ENCODE measurements at places on chromosomes 1 and 21.

DNA sequence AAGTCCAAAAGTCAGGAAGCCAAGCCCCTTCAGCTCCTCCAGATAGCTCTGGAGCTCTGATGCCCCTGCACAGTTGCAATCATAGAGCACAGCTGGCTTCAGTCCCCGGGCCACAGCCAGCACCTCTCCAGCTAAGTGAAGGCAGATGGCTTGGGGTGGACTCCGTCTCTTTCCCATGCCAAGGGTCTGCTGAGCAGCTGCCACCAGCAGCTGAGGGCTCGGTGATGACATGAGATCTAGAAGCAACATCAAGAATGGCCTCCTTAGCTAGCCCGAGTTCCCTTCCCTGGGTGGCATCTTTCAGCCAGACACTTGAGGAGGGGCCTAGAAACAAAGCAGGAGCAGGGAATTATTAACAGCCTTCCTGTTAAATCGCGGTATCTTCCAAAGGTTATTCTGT, 973 bp downstream of the C1orf74 start:
- H3K27ac ChIP-seq = peak overlapping the region; percentile 95
- peak overlapping the region; percentile 22 for H3K4me3 ChIP-seq
- DNase-seq = no peak
- peaks cover 10% of the 10 kb centered on the region for H3K27me3 ChIP-seq
- peaks cover 5% of the 10 kb centered on the region for H3K36me3 ChIP-seq

- no peak for DNase-seq
- H3K36me3 ChIP-seq = no peaks in the 10 kb centered on the region
- peak overlapping the region; percentile 77 for H3K4me3 ChIP-seq
- H3K27ac ChIP-seq = peak overlapping the region; percentile 78
- peaks cover 57% of the 10 kb centered on the region for H3K4me1 ChIP-seq
- no peaks in the 10 kb centered on the region for H3K27me3 ChIP-seq
These were observed 113.1 kb downstream of the SLC45A1 start for GRCh38 chr1:8431019-8431418.

- H3K4me1 ChIP-seq = peaks cover 9% of the 10 kb centered on the region
- no peak overlapping the region for H3K4me3 ChIP-seq
- H3K27me3 ChIP-seq = peaks cover 62% of the 10 kb centered on the region
- peaks cover 3% of the 10 kb centered on the region for H3K36me3 ChIP-seq
These were observed 174.3 kb upstream of the LMO4 start for GRCh38 chr1:87154384-87154783.

DNA sequence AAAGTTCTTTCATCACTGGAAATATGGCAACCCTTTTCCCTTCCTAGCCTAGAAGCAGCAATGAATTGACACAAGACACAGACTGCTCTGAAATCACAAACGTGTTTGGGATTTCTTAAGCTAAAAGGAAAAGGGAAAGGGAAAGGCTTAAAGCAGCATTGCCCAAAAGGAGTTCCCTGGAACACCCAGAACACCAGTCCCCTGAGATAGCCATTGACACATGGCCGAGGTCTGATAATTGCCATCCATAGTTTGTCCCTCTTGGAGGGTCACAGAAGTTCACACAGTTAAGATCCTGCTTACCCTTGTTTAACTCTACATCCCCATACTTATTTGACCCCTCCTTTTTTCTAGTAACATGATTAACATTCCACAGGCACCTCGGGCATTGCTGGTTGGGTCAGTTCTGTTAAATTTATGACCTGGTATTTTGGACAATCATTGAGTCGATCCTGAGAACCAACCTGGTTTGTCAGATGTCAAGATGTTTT, 72.9 kb downstream of the ZNF281 start:
- no peaks in the 10 kb centered on the region for H3K27me3 ChIP-seq
- peaks cover 18% of the 10 kb centered on the region for H3K4me1 ChIP-seq
- H3K27ac ChIP-seq = no peak overlapping the region
- no peaks in the 10 kb centered on the region for H3K36me3 ChIP-seq

GRCh38 chr1:114149211-114149610, 4.5 kb downstream of the SYT6 start:
- H3K27ac ChIP-seq = no peak overlapping the region
- no peak overlapping the region for H3K4me3 ChIP-seq
- H3K36me3 ChIP-seq = peaks cover 3% of the 10 kb centered on the region
- peaks cover 68% of the 10 kb centered on the region for H3K27me3 ChIP-seq
- no peak for DNase-seq

DNA sequence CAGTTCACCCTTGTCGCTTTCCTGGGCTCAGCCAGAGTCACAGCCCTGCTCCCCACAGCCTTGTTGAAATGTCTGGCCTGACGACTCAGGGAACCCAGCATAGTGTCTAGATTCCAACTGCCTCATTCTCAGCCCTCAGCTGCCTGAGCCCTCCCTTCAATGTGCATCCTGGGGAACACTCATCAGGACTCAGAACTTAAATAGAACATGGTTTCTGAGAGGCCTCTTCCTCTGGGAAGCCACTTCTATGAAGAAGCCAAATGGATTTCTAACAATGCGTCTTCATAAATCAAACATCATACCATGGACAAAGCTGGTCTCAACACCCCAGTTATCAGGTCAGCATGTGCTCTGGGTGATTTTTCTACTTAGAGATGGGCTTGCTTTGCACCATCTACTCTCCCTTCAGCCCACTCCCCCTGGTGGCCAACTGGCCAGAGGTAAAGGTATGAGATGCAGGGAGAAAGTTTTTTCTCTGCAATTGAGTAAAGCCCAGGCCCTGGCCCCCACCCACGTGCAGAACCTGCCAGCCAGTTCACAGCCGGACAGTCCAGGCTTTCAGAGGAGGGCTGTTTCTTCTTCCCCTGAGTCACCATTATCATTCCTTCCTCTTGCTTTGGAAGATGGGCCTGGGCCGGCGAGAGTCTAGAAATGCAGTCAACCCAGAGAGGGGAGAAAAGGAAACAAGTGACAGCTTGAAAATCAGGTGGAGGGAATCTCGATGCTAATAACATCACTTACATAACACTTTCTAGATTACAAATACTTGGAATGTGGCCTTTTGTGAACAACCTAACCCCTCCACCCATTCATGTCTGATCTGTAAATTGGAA, 32.1 kb downstream of the CD244 start:
- no peak overlapping the region for H3K4me3 ChIP-seq
- peak overlapping the region; percentile 90 for H3K27ac ChIP-seq
- peaks cover 5% of the 10 kb centered on the region for H3K36me3 ChIP-seq
- peaks cover 30% of the 10 kb centered on the region for H3K4me1 ChIP-seq
- H3K27me3 ChIP-seq = no peaks in the 10 kb centered on the region
- DNase-seq = peak; percentile 51

DNA sequence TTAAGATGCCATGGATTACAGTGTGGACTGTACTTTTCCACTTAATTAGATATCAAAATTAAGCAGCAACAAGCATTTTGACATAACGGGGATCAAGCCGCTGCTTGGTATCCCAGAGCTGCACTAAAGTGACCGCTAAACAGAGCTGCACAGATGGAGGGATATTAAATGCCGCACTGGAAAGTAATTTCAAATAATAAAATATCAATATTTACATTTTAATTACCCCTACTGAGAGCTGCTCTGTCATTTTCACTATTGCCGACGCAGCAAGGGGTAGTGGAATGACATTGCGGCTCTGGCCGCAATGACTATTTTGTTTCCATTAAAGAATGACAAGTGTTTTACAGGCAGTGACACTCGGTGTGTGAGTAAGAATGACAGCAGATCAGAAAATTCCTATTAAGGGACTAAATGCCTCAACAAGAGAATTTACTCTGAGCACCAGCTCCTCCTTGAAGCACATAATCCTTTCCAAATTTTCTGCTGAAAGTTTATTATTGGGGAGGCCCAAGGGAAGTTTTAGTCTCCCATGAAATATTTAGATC, 109.1 kb upstream of the USH2A start:
- H3K27ac ChIP-seq = no peak overlapping the region
- H3K4me3 ChIP-seq = no peak overlapping the region
- H3K36me3 ChIP-seq = no peaks in the 10 kb centered on the region
- no peaks in the 10 kb centered on the region for H3K27me3 ChIP-seq
- H3K4me1 ChIP-seq = no peaks in the 10 kb centered on the region

DNA sequence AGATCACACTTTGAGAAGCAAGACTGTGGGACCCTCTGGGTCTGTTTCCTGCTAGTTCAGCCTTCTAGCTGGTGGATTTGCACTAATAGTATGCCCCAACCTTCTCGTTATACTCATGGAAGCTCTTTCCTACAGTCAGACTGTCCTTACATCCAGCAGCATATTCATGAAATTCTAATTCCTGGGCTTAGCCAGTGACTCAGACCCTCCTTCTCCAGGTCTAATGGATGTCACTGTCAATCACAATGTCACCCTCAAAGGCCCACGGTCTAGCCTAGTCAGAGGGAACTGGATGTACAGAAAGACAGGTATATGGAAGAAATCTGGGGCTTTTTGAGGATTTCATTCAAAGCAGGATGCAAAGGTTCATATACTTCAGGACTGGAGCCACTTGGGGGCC, 72.4 kb downstream of the KCNJ15 start:
- no peak for DNase-seq
- no peak overlapping the region for H3K4me3 ChIP-seq
- no peaks in the 10 kb centered on the region for H3K4me1 ChIP-seq
- H3K36me3 ChIP-seq = no peaks in the 10 kb centered on the region
- H3K27ac ChIP-seq = no peak overlapping the region

DNA sequence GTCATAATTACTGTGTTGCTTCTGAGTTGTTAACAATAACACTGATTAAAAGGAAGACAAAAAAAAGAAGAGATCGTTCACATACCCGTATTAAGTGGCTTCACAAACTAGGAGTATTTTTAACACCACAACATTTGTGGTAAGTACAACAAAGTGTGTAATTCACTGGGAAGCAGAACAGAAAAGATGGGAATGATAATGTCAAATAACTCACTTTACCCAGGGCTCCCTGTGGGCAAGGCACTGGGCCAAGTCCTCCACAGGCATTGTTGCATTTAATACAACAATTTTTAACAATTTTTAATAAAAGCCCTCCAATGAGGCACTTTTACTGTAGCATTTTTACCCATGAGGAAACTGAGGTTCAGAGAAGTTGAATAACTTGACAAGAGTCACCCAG, 385.0 kb upstream of the ST6GALNAC5 start:
- no peaks in the 10 kb centered on the region for H3K36me3 ChIP-seq
- DNase-seq = no peak

- peak overlapping the region; percentile 87 for H3K27ac ChIP-seq
- H3K36me3 ChIP-seq = no peaks in the 10 kb centered on the region
- peaks cover 82% of the 10 kb centered on the region for H3K4me1 ChIP-seq
- no peaks in the 10 kb centered on the region for H3K27me3 ChIP-seq
These were observed 57.3 kb downstream of the JAK1 start for GRCh38 chr1:64909031-64909430.

GRCh38 chr1:34398916-34399275, 222.2 kb downstream of the C1orf94 start:
- H3K4me3 ChIP-seq = no peak overlapping the region
- DNase-seq = no peak
- H3K27me3 ChIP-seq = peaks cover 16% of the 10 kb centered on the region
- no peak overlapping the region for H3K27ac ChIP-seq
- H3K4me1 ChIP-seq = no peaks in the 10 kb centered on the region

GRCh38 chr1:178189814-178190213, 95.9 kb downstream of the RASAL2 start:
- H3K4me3 ChIP-seq = no peak overlapping the region
- no peaks in the 10 kb centered on the region for H3K36me3 ChIP-seq
- DNase-seq = no peak
- no peak overlapping the region for H3K27ac ChIP-seq
- H3K27me3 ChIP-seq = no peaks in the 10 kb centered on the region

DNA sequence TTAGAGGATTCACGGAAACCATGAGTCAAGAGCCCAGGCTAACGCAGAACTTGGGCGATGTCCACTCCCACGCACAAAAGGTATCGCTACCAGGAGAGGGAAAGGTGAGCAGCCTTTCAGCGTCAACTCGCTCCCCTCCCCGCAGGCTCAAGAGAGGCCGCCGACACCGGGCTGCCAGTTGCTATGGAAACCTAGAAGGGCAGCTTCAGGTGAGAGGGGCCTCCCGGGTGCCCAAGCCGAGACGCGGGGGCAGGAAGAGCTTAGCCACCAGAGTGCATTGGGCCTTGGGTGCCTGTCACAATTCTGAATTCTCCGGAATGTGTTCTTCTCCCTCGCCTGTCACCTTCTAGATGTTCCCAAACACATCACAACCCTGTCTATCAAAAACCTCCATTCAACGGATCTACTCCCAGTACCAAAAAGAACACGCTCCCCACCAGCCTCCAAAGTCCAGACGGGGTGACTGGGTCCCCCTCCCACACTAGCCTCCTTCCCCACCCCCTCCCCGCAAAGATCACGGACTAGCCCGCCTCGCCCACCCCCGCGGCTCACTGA, 694 bp downstream of the MEAF6 start:
- H3K4me1 ChIP-seq = peaks cover 32% of the 10 kb centered on the region
- peak; percentile 11 for DNase-seq
- peak overlapping the region; percentile 93 for H3K27ac ChIP-seq
- H3K36me3 ChIP-seq = peaks cover 2% of the 10 kb centered on the region

- H3K27me3 ChIP-seq = peaks cover 25% of the 10 kb centered on the region
- H3K27ac ChIP-seq = no peak overlapping the region
- no peak for DNase-seq
- no peak overlapping the region for H3K4me3 ChIP-seq
These were observed 63.6 kb upstream of the GJA5 start for GRCh38 chr1:147824001-147824400.

- no peak overlapping the region for H3K4me3 ChIP-seq
- no peaks in the 10 kb centered on the region for H3K27me3 ChIP-seq
- H3K27ac ChIP-seq = no peak overlapping the region
- no peaks in the 10 kb centered on the region for H3K36me3 ChIP-seq
- no peak for DNase-seq
These were observed 61.2 kb upstream of the TENT5C start for GRCh38 chr1:117544509-117545109.

DNA sequence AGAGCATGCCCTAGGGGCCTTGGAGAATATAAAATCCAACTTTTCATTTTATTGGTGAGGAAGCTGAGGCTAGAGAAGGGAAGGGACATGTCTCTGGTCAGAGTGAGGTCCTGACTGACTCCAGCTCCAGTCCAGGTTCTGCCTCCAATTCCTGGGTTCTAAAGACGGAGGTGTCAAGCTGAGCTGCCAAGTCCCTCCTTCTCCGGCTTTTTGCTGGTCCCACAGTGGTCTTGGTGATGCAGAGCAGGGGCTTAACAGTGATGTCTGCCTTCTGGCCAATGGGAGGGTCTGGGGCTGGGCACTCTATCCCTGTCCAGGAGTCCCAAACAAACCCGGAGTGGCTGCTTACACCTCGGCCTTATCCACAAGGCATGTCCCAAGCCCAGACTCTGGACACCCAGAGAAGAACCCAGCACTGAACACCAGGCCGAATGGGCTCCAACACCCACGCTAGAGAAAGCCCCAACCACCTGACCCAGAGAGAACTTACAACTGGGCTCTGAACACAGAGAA, 104.8 kb downstream of the EBNA1BP2 start:
- no peaks in the 10 kb centered on the region for H3K36me3 ChIP-seq
- peak overlapping the region; percentile 84 for H3K4me3 ChIP-seq
- no peak for DNase-seq
- peaks cover 17% of the 10 kb centered on the region for H3K4me1 ChIP-seq
- no peaks in the 10 kb centered on the region for H3K27me3 ChIP-seq

DNA sequence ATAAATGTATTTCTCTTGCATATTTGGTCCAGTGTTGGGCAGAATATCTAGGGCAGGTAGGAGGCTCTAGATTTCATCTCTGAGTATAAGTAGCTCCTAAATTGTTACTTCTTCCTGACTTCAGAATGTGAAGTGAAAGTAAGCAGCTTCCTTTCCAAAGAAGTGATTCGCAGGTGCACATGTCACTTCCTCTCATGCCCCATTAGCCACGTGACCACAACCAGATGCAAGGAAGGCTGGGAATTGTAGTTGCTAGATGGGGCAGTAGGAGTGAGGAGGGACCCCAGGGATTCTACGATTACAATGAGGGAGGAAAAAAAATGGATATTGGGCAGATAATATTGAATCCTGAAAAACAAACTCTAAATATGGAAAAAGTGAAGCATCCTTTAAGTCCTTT, 113.2 kb upstream of the CYYR1 start:
- no peak overlapping the region for H3K4me3 ChIP-seq
- no peak for DNase-seq
- H3K36me3 ChIP-seq = no peaks in the 10 kb centered on the region

Measured in T-helper 17 cell (primary cell).